ENCODE measurements at places on chromosomes 12 and 14.

- no peak overlapping the region for H3K4me3 ChIP-seq
- H3K4me1 ChIP-seq: no peaks in the 10 kb centered on the region
- H3K27ac ChIP-seq: no peak overlapping the region
- no peak for DNase-seq
- no peaks in the 10 kb centered on the region for H3K36me3 ChIP-seq
Observed at GRCh38 chr12:115835445-115835844, 442.0 kb downstream of the MED13L start.

- no peaks in the 10 kb centered on the region for H3K27me3 ChIP-seq
- H3K36me3 ChIP-seq: peaks cover 6% of the 10 kb centered on the region
- H3K27ac ChIP-seq: no peak overlapping the region
- no peak overlapping the region for H3K4me3 ChIP-seq
- no peak for DNase-seq
- H3K4me1 ChIP-seq: peaks cover 35% of the 10 kb centered on the region
Observed at GRCh38 chr12:50638482-50638880, 125.4 kb upstream of the ATF1 start.

GRCh38 chr12:32918890-32919801 is 22.6 kb upstream of the PKP2 start:
- H3K36me3 ChIP-seq: no peaks in the 10 kb centered on the region
- H3K27me3 ChIP-seq: peaks cover 2% of the 10 kb centered on the region
- DNase-seq: no peak

DNA sequence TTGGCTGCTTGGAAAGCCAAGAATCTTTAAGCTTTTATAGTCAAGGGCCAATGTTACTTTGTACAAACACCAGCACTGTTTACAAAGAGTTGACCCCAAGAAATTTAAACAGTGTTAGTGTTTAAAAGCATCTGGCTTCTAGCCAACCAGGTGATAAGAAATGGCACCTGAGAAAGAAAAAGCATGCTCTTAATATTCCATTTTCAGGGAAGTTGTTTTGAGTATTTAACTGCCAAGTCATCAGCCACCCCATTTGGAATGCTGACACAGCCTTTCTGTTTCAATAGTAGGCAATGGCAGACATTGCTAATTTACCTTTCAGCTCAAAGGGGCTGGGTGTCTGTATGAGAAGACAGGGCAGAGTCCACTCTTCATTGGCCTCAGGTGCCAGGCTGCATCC is 3.7 kb upstream of the SLC35F4 start:
- H3K36me3 ChIP-seq: no peaks in the 10 kb centered on the region
- no peak overlapping the region for H3K27ac ChIP-seq
- no peak overlapping the region for H3K4me3 ChIP-seq
- DNase-seq: no peak

- peaks cover 4% of the 10 kb centered on the region for H3K36me3 ChIP-seq
- no peak overlapping the region for H3K4me3 ChIP-seq
- DNase-seq: no peak
- no peaks in the 10 kb centered on the region for H3K27me3 ChIP-seq
- H3K4me1 ChIP-seq: peaks cover 33% of the 10 kb centered on the region
Observed at GRCh38 chr14:81172353-81172752, 48.4 kb downstream of the GTF2A1 start.

DNA sequence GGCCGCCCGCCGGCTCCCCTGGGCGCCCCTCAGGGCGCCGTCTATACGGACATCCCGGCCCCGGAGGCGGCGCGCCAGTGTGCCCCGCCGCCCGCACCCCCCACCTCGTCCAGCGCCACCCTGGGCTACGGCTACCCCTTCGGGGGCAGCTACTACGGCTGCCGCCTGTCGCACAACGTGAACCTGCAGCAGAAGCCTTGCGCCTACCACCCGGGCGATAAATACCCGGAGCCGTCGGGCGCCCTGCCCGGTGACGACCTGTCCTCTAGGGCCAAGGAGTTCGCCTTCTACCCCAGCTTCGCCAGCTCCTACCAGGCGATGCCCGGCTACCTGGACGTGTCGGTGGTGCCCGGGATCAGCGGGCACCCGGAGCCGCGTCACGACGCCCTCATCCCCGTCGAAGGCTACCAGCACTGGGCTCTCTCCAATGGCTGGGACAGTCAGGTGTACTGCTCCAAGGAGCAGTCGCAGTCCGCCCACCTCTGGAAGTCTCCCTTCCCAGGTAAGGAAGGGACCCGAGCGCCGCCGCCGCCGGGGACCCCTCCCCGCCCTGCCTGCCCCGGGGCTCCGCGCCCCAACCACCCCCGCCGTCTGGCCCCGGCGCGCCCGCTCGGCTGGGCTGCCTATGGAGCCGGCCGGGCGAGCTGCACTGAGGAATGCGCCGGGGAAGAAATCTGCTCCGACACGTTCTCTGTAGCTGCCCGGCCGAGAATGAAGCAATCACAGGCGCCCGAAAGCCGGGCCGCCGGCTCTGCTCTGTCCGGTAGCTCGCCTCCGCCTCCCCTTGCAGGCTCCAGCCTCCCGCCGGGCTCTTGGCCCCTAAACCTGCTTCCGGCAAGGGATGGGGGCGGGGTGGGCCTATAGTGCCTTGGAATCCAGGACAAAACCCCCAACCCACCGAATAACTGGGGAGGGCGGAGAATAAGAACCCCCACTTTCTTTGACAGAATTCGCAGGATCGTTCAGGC is 794 bp downstream of the HOXC13 start:
- peaks cover 89% of the 10 kb centered on the region for H3K27me3 ChIP-seq
- H3K27ac ChIP-seq: no peak overlapping the region
- H3K36me3 ChIP-seq: no peaks in the 10 kb centered on the region
- H3K4me1 ChIP-seq: no peaks in the 10 kb centered on the region
- DNase-seq: no peak
- H3K4me3 ChIP-seq: no peak overlapping the region

- no peaks in the 10 kb centered on the region for H3K36me3 ChIP-seq
- no peaks in the 10 kb centered on the region for H3K4me1 ChIP-seq
- H3K27me3 ChIP-seq: peaks cover 12% of the 10 kb centered on the region
- H3K4me3 ChIP-seq: no peak overlapping the region
- no peak overlapping the region for H3K27ac ChIP-seq
- no peak for DNase-seq
Observed at GRCh38 chr12:76755829-76756379, 8.0 kb upstream of the ZDHHC17 start.

DNA sequence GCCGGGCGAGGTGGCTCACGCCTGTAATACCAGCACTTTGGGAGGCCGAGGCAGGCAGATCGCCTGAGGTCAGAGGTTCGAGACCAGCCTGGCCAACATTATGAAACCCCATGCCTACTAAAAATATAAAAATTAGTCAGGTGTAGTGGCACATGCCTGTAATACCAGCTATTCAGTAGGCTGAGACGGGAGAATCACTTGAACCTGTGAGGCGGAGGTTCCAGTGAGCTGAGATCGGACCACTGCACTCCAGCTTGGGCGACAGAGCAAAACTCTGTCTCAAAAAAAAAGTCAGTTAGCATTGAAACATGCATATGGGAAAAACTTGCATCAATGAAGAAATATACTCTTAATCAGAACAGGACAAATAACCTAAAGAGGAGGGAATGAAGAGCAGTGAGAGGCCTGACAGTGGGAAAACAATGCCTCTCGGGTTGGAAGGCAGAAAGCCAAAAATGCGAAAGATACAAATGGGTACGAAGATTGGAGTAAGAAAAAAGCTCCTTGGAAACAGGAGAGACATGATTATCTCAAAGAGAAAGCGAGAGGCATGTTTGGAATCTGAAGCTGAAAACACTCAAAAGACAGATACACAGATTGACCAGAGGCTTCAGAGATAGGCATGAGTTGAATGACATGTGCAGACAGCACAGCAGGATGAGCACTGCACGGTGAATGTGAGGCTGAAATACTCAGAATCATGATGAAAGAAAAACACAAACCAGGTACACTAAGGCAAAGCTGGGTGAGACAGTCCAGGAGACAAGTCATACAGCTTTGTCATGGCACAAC is 30.6 kb downstream of the RESF1 start:
- H3K27ac ChIP-seq: peak overlapping the region; percentile 93
- no peak for DNase-seq
- H3K36me3 ChIP-seq: peaks cover 83% of the 10 kb centered on the region

DNA sequence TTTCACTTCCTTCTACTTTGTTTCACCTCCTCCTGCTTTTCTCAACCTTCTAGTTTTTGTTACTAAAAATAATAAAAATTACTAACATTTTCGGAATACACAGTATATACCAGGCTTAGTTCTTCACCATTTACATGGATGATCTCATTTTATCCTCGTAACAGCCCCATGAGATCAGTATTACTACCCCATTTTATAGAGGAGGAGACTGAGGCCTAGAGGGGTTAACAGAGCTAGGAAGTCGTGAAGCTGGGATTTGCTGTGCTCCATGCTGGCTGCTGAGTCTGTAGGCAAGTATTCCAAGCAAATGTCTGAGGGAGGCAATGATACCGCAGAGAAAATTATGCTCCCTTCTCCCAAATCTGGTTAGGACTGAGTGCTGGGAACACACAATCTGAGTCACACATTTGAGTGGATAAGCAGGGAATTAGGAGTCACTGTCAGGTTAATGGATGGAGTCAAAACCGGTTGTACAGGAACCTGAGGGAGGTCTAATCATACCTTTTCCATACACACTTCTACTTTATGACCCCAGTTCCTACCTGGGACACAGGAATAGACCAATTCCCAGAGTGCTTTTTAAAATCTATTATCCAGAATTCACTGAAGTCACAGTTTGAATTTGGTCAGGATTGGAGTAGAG is 51.1 kb downstream of the ZFYVE26 start:
- no peak for DNase-seq
- no peak overlapping the region for H3K4me3 ChIP-seq
- H3K36me3 ChIP-seq: peaks cover 13% of the 10 kb centered on the region

- no peak overlapping the region for H3K27ac ChIP-seq
- no peak for DNase-seq
- no peaks in the 10 kb centered on the region for H3K27me3 ChIP-seq
Observed at GRCh38 chr12:18165422-18165871, 75.5 kb upstream of the RERGL start.

- H3K27ac ChIP-seq: no peak overlapping the region
- H3K36me3 ChIP-seq: no peaks in the 10 kb centered on the region
Observed at GRCh38 chr14:26730929-26731618, 133.2 kb upstream of the NOVA1 start.

DNA sequence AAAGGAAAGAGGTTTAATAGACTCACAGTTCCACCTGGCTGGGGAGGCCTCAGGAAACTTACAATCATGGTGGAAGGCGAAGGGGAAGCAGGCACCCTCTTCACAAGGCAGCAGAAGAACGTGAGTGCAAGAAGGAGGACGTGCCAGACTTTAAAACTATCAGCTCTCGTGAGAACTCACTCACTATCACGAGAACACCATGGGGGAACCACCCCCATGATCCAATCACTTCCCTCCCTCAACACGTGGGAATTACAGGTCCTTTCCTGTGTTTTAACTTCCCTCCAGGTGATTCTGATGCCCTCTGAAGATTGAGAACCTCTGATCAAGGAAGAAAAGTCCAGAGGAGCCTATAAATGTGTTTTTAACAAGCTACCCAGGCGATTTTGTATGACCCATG is 358.7 kb downstream of the MED13L start:
- DNase-seq: no peak
- H3K4me1 ChIP-seq: peaks cover 1% of the 10 kb centered on the region
- H3K4me3 ChIP-seq: no peak overlapping the region
- no peak overlapping the region for H3K27ac ChIP-seq

GRCh38 chr14:64217834-64218233 is 76.3 kb downstream of the ESR2 start:
- no peak overlapping the region for H3K27ac ChIP-seq
- H3K4me3 ChIP-seq: no peak overlapping the region
- peaks cover 2% of the 10 kb centered on the region for H3K4me1 ChIP-seq

DNA sequence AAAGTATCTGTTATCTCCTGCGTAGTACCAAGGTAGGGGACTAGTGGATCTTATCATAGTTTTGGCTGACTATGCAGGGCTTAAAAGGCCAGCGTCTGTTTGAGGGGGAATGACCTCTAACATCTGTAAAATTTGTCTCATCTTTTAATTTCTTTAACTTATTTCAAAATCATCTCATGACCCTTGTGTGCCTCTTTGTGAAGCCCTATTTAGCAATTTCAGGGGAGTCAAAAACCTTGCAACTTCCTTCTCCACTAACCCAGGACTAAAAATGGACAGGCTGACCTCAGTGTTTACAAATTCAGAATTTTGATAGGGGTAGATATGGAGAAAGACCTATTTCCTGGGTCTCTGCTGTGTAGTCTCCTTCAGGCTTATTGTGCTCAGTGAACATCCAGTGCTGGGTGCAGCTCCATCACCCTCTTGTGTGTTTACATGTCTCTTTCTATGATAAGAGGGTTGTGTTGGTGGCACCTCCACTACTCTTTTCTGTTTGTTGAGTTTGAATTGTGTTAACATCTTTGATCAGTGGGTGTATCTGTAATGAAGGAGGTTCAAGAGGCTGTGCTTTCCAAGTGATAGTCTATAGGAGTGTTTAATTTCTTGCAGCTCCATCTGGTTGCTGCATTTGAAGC is 14.3 kb downstream of the NECAP1 start:
- no peak overlapping the region for H3K4me3 ChIP-seq
- H3K27me3 ChIP-seq: no peaks in the 10 kb centered on the region
- DNase-seq: no peak
- H3K27ac ChIP-seq: no peak overlapping the region
- H3K4me1 ChIP-seq: peaks cover 14% of the 10 kb centered on the region

- peaks cover 28% of the 10 kb centered on the region for H3K4me1 ChIP-seq
- DNase-seq: peak; percentile 69
- H3K36me3 ChIP-seq: peaks cover 8% of the 10 kb centered on the region
- no peak overlapping the region for H3K27ac ChIP-seq
Observed at GRCh38 chr12:109597795-109598427, 24.3 kb downstream of the MVK start.

DNA sequence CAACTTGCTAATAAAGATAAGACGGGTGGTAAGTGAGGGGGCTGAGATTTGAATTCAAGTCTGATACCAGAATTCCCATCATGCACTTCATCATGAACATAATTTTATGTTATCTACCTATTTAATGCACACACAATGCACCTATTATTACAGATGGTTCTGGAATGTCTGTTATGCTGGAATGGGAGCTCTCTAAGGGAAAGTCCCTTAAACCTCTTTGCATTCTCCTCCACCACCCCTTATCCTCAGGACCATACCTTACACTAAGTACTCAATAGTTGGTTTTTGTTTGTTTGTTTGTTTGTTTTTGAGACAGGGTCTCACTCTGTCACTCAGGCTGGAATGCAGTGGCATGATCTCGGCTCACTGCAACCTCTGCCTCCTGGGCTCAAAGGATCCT is 7.0 kb upstream of the MSI1 start:
- H3K4me1 ChIP-seq: no peaks in the 10 kb centered on the region
- no peaks in the 10 kb centered on the region for H3K36me3 ChIP-seq
- no peak overlapping the region for H3K4me3 ChIP-seq
